ENCODE measurements at places on chromosomes 7 and 10.

DNA sequence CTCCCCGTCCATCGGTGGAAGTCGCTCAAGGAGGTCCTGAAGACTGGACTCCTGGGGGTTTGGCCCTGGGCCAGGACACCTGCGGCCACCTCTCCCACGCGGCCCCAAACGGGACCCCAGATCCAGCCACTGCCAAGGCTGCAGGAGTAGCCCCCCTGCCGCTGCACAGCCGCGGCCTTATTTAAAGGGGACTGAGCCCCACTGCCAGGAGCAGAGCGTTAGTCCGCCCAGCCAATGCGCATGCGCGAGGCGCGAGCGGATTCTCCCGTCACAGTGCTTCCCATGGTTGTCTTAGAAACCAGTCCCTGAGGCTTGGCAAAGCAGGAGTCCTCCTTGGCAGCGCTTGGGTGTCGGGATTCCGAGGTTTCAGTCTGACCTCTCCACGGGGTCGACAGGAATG, 320.0 kb downstream of the ZNF716 start:
- no peak for DNase-seq

DNA sequence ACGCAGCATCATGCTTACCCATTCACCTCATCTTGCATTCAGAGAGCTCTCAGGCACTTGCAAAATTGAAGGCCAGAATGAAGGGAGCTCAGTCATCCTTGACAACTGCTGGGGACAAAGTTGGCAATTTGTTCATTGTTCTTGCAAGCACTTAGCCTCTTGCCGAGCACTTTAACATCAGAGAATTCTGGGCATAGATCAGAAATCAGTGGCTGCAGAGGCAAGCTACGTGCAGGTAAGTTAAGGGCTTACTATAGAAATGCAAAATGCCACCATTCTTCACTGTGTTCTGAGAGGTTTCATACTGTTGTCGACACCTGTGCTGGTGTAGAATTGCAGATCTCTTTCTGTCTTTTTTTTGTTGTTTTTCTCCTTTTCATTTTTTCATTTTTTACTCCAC, 84.1 kb upstream of the INSYN2A start:
- DNase-seq, result no peak

- DNase-seq, result no peak
These were observed 24.0 kb upstream of the CNPY1 start for GRCh38 chr7:155570171-155570958.

DNA sequence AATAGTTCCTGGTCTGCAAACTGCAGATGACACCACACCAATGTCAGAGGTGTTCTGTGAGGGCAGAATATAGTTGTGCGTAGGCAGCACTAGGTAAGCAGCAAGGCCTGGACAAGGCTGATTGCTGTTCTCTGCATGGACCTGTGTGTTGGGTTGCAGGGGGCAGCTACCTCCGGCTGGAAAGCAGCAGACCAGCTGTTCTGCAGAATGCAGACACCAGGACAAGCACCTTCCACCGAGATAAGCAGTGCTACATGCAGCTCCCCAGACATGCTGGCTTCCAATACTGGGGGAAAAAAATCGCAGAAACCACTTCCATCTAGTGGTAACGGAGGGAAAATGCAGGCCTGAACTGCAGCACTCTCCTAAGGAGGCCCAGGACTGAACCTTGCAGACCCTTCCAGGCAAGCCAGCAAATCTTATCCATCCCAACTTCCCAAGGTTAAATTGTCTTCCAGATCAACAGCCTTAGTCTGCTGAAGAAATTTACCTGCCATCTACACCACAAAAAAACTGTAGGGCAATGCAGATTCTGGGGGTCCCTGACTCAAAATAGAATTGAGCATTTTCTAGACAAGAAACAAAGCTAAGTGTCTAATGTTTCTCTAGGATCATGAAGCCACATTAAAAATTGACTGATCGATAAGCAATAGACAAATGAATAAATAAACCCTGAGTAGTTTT, 50.5 kb upstream of the COBL start:
- no peak for DNase-seq

GRCh38 chr7:135209225-135209834, 2.0 kb downstream of the WDR91 start:
- DNase-seq, result no peak

- DNase-seq, result no peak
These were observed 250.4 kb downstream of the RNLS start for GRCh38 chr10:88332503-88333247.

DNA sequence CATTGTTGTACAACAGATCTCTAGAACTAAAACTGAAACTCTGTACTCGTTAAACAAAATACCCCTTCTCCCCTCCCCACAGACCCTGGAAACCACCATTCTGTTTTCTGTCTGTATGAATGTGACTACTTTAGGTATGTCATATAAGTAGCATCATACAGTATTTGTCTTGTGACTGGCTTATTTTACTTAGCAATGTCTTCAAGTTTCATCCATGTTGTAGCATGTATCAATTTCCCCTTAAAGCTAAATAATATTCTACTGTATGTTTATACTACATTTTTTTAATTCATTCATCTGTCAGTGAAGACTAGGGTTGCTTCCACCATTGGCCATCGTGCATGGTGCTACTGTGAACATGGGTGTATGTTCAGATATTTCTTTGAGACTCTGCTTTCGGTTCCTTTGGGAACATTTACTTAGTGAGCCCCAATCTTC, 71.2 kb upstream of the RPA3 start:
- DNase-seq, result no peak
